ENCODE measurements at places on chromosomes 3 and 15.

GRCh38 chr15:42121682-42122081, 27.3 kb upstream of the PLA2G4D start:
- no peak for DNase-seq

DNA sequence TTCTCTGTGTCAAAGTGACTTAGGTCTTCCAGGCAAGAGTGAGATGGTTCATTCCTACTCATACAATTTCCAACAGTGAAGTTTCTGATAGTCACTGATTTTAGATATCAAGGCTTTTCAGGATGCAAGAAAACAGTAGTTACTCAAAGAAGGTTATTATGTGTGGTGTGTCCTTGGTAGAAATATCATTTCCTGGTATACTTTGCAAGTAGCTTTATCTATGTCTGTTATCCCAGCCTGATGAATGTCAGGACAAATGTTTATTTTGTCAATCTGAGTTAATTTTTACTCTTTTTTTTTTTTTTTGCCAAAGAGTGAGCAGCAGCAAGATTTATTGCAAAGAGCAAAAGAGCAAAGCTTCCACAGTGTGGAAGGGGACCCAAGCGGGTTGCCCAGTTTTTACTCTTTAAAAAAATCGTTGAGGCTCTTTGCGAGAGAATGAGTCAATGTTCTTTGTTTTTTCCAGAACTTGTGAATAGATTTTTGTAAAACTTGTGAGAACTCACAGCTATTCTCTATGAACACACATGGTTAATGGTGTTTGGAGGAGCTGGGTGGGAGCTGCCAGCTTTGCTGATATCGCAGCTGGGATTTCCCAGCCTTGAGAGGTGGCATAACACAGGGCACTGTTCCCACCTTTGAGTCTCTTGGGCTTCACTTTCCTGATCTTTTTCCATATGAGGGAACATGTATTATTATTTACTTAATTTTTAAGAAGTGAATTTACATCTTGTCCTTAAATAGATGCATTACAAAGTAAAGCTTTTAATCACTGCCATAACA, 51.9 kb downstream of the SV2B start:
- DNase-seq, result no peak

DNA sequence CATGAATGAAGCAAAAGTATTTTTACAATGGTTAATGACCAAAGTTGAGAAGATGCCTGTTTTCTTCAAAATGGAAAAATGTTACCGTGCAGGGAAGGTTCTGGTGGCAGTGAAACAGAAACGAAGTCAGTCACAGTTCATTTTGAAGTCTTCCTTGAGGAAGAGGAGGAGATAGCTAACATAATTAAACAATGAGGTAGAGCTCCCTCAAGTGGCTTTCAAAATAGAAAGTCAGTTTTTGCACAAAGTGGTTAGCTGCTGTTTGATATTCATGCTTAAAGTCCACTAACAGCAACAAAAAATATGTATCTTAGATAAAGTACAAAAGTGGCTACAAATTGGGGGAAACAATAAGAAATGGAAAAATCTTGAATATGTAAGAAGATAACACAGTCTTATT, 87.3 kb downstream of the TFG start:
- DNase-seq, result no peak

GRCh38 chr3:195197765-195198425, 73.1 kb downstream of the XXYLT1 start:
- DNase-seq, result no peak

GRCh38 chr15:35686347-35686746, 140.4 kb upstream of the DPH6 start:
- DNase-seq, result no peak

GRCh38 chr3:122184591-122184929, 1.1 kb downstream of the CASR start:
- no peak for DNase-seq
